ENCODE measurements at places on chromosomes 12 and 14.

- no peak for DNase-seq
Observed at GRCh38 chr14:103625356-103626095, 3.5 kb upstream of the KLC1 start.

DNA sequence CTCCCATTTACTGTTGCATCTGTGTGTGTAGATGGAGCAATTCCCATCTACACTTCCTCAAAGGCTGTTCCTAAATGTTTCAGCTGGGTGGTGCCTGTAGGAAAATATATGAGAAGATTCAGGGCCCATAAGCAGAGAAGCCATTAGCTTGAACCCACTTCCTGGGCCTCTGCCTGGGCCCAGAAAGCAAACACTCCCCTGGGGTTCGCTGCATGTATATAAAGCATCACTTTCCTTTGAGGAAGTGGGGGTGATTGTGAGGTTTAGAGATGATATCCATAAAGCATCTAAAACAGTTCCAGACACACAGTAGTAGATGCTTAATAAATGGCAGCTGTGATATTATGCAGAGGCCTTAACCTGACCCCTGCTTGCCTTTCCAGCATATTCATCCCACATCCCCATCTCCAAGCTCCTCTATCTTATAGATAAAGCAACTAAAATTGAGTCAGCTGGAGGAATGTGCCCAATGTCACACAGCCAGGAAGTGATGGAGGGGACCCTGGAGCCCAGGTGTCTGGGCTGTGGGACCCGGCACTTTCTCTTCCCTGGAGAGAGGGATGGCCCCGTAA is 280.0 kb upstream of the CRY1 start:
- DNase-seq: no peak

- no peak for DNase-seq
Observed at GRCh38 chr14:100693877-100694578, 32.7 kb upstream of the DLK1 start.

DNA sequence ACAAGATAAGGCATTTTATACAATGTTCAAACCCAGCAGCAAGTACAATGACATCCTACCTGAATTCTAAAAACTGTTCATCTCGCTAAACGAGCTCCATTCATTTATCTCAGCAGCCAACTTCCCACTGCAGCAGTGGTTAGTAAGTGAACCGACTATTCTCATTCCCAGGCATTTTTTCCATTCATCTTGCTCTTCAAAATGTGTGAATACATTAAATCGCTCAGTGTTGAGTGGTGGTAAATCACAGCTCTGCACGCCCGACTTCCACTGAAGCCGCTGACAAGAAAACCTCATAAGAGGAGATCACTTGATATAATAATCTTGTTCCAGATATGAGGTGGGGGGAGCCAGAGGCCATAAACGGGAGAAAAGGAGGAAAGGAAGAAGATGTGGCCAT is 746.2 kb upstream of the USP15 start:
- no peak for DNase-seq

- DNase-seq: no peak
Observed at GRCh38 chr14:100203962-100204834, 34.7 kb upstream of the YY1 start.

- DNase-seq: no peak
Observed at GRCh38 chr14:50874757-50875156, 2.9 kb downstream of the ABHD12B start.

GRCh38 chr14:70292716-70293115 is 66.8 kb downstream of the COX16 start:
- DNase-seq: no peak

- DNase-seq: no peak
Observed at GRCh38 chr14:64602826-64603225, 53.1 kb downstream of the PPP1R36 start.

GRCh38 chr12:108374596-108375320 is 35.6 kb upstream of the CMKLR1 start:
- no peak for DNase-seq

DNA sequence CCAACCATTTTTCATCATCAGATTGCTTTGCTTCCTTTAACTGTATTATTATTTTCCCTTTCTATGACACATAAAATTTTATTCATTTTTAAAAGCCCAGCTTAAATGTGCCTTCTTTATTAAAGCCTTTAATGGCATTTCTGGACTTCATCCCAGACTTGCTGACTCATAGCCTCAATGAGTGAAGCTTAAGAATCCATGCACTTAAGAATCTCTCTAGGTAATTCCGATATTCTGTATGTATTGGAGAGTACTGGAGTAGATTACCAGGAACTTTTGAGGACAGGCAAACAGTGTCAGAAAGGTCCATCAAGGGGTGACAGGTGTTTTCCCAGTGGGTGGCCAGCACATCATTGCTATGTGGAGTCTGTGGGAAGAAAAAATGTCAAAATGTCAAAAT is 107.9 kb downstream of the PTPRQ start:
- no peak for DNase-seq

- no peak for DNase-seq
Observed at GRCh38 chr12:13156277-13156676, 40.2 kb upstream of the EMP1 start.

DNA sequence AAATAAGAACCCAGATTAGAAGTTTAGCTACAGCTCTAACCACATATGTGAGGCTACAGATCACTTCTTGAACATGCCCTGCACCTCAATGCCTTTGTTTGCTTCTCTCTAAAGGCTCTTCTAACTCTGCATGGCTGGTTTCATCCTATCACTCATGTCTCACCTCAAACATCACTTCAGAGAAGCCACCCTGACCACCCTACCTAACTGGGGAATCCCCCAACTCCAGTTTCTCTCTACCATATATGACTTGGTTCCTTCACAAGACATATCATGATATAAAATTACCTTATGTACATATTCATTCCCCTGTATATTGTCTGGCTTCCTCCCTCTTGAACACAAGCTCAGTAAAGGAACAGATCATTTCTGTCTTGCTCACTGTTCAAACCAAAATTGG is 250.2 kb upstream of the GRIP1 start:
- no peak for DNase-seq

- DNase-seq: no peak
Observed at GRCh38 chr12:43579206-43579605, 27.2 kb upstream of the ADAMTS20 start.

- DNase-seq: no peak
Observed at GRCh38 chr14:65040666-65041433, 54.2 kb downstream of the FNTB start.

DNA sequence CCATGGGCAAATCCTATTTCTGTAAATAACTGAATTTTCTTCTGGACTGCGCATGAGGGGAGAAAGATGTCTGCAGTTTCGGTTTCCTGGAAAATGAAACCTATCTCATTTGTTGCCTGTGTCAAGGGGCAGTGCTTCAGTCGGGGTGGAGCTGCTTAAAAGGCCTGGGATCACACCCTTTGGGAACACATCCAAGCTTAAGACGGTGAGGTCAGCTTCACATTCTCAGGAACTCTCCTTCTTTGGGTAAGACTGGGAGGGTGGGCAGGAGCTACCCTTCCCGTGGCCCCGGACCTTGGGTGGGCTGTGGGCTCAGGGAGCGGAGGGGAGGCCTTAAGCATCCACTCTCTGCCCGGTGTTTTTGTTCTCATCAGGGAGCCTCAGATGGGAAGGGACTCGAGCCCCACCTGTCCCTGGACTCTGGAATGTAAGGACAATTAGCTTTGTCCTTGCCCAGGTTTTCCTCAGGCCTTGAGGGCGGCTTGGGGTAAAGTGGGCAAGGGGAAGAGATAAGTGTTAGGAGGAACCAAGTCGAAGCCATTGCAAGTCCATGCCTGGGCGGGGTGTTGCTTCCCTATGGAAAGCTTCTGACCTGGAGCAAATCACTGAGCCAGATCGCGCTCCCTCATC is at the start of gene IFI27:
TSS of gene IFI27 (plus strand) at position 185 of the 630 bp plus-strand sequence.
- no peak for DNase-seq

GRCh38 chr12:14896521-14897169 is 11.0 kb upstream of the MGP start:
- DNase-seq: no peak

DNA sequence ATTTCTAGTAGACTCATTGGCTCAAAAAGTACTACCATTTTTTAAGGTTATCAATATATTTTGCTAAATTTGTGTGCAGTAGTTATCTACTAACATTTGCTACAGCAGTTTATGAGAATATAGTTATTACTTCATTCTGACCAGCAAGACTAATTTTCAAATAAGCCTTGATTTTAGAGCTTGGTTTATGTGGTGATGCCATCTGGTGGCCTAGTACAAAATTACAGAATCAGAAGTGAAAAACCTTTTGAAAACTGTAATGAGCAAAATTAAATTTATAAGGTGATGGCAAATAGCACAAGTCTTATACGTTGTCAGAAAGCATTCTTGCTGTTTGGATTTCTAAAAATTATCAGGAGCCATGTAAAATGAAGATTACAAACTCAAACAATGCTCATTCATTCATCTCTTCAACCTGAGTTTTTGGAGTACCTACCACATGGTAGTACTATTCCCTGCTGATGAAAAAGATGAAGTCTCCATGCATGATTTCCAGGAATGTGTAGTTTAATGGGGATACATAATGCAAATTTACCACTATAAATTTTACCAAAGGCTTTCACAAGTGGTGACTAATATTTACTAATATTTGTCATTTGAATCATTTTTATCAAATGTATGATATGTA is 51.0 kb downstream of the MAGOHB start:
- DNase-seq: no peak
